ENCODE measurements at places on chromosomes 5 and 9.

- DNase-seq: no peak
Measured at GRCh38 chr9:98219364-98219716, 26.9 kb upstream of the CORO2A start.

GRCh38 chr9:108634204-108634603 lies 221.6 kb downstream of the ACTL7B start:
- no peak for DNase-seq

- peak; percentile 90 for DNase-seq
Measured at GRCh38 chr5:162209005-162209605, 141.5 kb downstream of the GABRG2 start.

DNA sequence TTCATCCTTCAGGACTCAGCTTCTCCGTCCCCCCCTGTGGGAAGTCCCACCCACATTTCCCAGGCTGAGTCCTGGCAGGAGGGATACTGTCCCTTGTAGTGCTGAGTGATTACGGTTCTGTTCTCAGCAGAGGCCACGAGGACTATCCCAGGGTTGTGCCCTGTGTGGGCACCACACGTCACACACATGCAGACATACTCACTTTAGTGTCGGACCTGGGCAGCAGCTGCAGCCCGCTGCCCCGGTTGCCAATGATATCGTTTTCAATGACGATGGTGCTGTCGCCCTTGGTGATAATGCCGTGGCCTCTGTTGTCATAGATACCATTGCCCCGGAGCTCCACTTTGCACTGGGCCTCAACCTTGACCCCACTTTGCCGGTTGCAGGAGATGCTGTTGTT lies 32.2 kb downstream of the POLR1E start:
- DNase-seq: no peak

- no peak for DNase-seq
Measured at GRCh38 chr9:18459962-18460584, 13.9 kb upstream of the ADAMTSL1 start.

- no peak for DNase-seq
Measured at GRCh38 chr5:59116231-59116865, 533.5 kb downstream of the RAB3C start.

- DNase-seq: no peak
Measured at GRCh38 chr9:92960561-92961290, 13.4 kb downstream of the FGD3 start.

GRCh38 chr5:122297587-122298298 lies 14.3 kb upstream of the SNCAIP start:
- no peak for DNase-seq

DNA sequence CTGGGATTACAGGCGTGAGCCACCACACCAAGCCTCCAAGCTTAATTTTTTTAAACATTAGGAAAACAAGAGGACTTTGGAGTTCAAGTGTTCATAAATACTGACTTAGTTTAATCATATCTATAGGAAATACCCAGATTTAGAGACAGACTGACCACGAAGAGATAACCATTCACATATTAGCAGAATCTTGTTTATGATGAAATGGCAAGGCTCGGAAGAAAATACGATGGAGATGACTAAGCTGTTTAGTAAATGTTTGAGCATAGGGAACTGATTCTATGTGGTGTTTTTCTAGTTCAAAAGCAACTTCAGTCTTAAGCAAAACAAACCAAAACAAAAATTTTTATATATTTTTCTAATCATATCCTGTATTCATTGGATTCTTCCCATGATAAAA lies 13.5 kb upstream of the TUSC1 start:
- no peak for DNase-seq

DNA sequence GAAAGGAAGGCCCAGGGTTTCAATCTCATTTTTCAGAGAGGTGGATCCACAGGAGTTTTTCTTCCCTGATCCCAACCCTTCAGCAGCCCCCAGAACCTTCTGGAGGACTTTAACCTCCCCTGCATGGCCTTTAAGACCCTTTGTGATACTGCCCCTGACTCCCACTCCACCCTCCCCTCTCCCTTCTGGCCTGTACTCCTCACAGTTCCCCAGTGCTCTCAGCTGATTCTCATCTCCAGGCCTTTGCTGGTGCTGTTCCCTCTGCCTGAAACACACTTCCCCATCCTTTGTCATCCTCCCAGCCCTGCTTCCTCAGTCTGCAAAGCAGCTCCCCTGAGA lies 18.5 kb downstream of the NEURL1B start:
- no peak for DNase-seq

DNA sequence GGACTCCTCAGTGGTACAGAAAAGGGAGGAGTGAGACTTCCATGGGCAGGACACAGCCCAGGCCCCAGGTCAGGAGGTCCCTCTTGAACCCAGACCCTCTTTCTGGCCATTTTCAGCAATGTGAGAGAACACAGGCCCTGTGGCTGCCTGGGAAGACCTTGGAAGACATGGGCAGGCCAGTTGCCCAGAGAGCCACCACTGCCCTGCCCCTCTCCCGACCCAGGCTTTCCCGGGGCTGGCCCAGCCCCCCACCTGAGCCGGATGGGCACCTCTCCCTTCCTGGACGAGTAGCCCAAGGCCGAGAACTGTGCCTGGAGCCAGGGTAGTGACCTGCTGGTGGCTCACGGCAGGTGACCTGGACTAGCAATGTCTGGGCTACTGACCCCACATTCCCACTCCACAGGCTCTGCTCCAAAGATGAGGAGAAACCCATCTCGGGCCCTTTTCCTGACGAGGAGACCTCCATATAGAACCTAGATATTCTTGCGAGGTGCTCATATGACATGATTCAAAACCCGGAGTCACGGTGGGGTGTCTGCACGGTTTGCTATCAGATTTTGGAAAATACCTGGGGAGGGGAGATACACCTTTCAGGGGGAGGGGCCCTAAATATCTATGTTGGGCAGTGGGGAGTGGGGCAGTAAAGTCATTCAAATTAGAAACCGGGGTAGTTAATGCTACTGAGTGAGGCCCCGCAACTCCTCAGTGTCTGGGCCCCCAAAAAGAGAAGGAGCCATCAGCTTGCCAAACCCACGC lies 59.4 kb downstream of the ZNF354C start:
- no peak for DNase-seq

Data from mesendoderm (in vitro differentiated cells).